ENCODE measurements at places on chromosomes 7 and 10. TPM values are rescaled to one million over a fixed set of nuclear protein-coding genes. Genes with fewer than 3 reads are reported as not detected.

Gene CALHM3
- 0.39 TPM for total RNA-seq

Gene LBX1
- total RNA-seq = not detected

Gene WDFY4
- not detected for total RNA-seq

Gene SH2B2
- 2.9 TPM for total RNA-seq

Gene FHIP2A
- 41.6 TPM for total RNA-seq

All from placental epithelial cell (primary cell).